ENCODE measurements at places on chromosomes 11 and 22.
A peak's percentile ranks its signal among the peaks of the same experiment; 100 is the strongest.

GRCh38 chr11:31640611-31641010 lies 131.0 kb downstream of the ELP4 start:
- DNase-seq = no peak

DNA sequence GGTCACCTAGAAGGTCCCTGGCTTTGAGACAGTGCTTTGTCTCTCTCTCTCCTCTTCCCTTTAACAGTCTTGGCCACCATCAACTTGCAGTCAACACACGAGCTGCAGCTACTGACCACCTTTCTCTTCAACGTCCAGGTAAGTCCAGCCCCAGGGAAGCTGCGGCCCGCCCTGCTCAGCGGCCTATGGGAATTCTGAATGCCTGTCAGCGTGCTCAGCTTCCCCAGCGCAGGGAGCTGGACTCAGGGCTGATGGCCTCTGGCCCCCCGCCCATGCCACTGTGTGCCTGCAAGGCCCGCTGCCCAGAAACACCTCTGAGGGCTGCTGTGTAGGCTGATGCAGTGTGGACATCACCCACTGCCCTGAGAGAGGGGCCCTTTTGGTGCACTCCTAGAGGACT lies 32.5 kb downstream of the GLB1L2 start:
- DNase-seq = no peak

DNA sequence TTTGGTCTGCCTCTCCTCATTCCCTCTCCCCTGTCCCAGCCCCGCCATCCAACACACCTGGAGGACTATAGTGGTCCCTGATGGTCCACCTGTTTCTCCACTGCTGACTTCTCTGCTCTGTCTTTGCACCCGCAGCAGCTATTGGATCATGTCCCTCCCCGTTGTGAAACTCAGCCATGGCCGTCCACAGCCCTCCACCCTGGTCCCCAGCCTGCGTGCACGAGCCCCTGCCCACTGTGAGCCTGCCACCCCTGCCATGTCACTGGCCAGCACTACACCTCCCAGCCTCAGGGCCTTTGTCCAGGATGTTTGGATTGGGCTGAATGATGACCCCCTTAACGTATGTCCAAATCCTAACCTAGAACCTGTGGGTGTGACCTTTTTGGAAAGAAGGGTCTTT lies 47.7 kb upstream of the SMIM38 start:
- DNase-seq = no peak

GRCh38 chr11:8375932-8376331 lies 112.3 kb upstream of the LMO1 start:
- DNase-seq = no peak

DNA sequence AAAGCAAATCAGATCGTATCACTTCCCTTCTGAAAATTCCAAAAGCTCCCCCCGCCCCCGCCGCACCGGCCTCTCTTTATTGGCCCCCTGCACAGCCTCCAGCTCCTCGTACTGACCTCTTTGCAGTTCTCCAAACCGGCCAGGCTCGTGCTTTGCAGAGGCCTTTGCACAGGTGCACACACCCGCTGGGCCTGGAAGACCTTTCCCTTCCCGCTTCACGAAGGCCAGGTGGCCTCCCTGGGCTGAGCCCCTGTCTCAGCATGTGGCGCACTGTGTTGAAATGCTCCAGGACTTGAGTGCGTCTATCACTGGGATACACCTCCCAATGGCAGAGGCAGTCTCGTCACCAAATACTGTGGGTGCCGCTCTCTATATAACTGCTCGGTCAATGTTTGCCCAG lies 13.2 kb upstream of the ADA2 start:
- no peak for DNase-seq

DNA sequence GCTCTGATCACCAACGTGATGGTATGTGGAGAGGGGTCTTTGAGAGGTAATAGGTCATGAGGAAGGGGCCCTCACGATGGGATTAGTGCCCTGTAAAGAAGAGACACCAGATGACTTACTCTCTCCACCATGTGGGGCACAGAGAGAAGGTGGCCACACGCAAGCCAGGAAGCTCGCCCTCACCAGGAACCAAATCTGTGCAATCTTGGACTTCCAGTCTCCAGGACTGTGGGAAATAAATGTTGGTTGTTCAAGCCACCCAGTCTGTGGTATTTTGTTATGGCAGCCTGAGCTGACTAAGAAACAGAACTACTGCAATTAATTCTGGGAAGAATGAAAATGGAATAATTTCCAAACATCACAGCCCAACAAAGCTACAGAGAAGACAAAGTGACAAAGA lies 117.5 kb downstream of the SNX19 start:
- no peak for DNase-seq

- peak; percentile 65 for DNase-seq
Measured at GRCh38 chr11:118224511-118225188, at the start of gene JAML. Gene JAML (minus strand): TSS chr11:118225011. CDS start chr11:118214866, 10,145 bp downstream.

- DNase-seq = no peak
Measured at GRCh38 chr22:43829904-43830851, 18.1 kb upstream of the EFCAB6 start.

GRCh38 chr11:112961146-112961668 lies at the start of gene NCAM1:
Gene NCAM1 (plus strand): TSS chr11:112961420.
- DNase-seq = peak; percentile 23

DNA sequence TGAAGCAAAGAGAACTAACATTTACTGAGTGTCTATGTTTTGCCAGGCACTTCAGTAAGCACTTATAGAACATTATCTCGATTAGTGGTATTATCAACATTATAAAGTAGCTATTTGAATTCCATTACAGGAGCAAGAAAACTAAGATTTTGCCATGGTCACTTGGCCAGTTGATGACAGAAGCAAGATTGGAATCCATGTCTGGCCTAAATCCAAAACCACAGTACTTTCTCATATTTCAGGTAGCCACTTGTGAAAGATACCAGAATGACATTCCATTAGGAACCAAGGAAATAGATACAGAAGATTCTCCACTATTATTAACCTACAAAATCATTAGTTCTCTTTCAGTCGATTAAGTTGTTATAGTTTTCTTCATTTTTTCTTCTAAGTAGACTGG lies 691.0 kb upstream of the API5 start:
- DNase-seq = no peak

DNA sequence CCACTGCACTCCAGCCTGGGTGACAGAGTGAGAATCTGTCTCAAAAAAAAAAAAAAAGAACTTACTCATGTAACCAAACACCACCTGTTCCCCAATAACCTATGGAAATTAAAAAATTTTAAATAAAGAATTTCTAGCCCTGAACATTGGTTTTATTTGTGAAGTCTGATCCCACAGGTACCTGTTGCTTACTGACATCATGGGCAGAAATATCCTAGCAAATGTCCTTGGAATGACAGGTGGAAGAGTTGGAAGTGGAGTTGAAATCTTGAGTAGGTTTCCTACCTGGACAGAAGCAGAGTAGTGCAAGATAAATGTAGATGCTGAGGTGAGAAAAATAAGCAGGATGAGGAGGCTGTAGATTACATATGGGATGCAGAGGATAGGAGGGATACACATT lies 17.2 kb downstream of the CD3D start:
- no peak for DNase-seq
